Foreskin melanocyte (primary cell): ENCODE measurements at places on chromosomes 2 and 18.
A peak's percentile ranks its signal among the peaks of the same experiment; 100 is the strongest.

DNA sequence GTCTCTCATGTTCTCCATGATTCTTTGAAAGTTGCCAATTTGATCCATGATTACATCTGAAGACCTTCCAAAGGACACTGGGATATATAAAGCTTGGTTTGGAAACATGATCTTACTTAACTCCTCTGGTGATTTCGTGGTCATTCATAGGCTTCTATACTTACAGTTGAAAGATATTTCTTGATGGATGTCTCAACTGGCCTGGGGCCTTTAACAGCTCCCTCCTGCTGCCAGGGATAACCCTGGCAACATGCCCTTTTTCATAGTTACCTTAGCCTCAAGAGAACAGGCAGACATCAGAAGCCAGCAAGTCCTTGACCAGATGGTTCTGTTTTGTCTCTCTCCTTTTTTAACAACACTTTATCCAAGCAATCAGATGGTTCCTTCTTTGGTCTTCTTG is 23.5 kb upstream of the MFF start:
- no peak for DNase-seq

- DNase-seq: no peak
These were observed 205.9 kb upstream of the SLC39A10 start for GRCh38 chr2:195451160-195451559.

GRCh38 chr2:43067254-43068040 is 159.0 kb downstream of the ZFP36L2 start:
- DNase-seq: no peak

- DNase-seq: no peak
These were observed 142.7 kb downstream of the ACKR3 start for GRCh38 chr2:236712304-236712703.

- DNase-seq: peak; percentile 19
These were observed 302 bp downstream of the TXNL4A start for GRCh38 chr18:79988071-79988450.

DNA sequence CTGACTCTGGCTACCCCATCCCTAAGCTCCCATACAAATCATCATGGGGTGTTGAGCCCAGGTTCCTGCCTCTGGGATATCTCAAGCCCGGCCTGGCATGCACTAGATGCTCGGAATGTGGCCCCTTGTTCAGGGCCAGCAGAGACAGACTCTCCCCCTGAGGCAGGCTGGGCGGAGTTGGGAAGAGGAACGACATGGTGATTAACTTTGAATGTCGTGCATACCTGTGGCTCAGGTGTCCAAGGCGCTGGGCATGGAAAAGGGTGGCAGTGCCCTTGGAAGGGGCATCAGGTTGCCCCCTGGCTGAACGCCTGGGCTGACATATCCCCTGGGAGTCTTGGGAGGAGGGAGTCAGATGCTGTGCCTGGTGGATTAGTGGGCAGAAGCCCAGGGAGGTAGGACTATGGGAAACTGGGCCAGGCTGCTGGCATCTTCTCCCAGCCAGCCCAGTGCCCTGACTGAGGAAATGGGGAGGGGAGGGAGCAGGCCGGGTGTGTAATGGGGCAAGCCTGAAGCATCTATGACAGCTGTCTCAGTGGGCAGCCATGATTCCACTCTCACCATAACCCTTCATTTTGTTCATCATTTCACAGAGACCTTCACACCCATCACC is 57.8 kb upstream of the OTOF start:
- no peak for DNase-seq

- no peak for DNase-seq
These were observed 121.1 kb upstream of the ACAA2 start for GRCh38 chr18:49934457-49934856.

GRCh38 chr2:134623796-134624195 is 95.0 kb downstream of the TMEM163 start:
- DNase-seq: no peak

DNA sequence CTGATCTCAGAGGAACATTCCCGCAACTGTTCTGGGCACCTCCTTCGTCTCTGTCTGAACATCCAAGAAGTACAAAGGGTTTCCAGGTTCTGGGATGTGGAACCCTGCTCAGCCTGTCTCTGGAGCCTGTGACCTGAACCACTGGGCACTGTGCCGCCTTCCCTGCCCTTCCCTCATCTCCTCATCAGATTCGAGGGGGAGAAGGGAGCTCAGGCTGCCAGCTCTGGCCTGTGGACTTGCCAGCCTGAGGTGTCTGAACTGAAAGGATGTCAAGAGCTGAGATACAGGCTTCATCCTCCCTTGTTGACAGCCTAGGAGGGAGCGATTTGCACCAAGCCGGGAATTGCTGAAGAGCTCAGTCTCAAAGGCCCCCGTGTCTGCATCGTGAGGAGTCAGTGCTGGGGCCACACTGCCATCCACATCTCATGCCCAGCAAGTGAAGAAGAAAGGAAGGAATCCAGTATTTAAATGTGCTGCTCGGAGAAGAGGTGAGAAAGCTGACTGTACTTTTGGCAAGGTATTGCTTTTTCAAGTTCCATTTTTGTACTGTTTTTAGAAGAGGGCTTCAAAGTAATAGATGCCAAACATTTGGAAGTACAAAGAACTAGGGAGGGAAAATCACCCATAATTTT is 12.6 kb downstream of the NEU2 start:
- no peak for DNase-seq

DNA sequence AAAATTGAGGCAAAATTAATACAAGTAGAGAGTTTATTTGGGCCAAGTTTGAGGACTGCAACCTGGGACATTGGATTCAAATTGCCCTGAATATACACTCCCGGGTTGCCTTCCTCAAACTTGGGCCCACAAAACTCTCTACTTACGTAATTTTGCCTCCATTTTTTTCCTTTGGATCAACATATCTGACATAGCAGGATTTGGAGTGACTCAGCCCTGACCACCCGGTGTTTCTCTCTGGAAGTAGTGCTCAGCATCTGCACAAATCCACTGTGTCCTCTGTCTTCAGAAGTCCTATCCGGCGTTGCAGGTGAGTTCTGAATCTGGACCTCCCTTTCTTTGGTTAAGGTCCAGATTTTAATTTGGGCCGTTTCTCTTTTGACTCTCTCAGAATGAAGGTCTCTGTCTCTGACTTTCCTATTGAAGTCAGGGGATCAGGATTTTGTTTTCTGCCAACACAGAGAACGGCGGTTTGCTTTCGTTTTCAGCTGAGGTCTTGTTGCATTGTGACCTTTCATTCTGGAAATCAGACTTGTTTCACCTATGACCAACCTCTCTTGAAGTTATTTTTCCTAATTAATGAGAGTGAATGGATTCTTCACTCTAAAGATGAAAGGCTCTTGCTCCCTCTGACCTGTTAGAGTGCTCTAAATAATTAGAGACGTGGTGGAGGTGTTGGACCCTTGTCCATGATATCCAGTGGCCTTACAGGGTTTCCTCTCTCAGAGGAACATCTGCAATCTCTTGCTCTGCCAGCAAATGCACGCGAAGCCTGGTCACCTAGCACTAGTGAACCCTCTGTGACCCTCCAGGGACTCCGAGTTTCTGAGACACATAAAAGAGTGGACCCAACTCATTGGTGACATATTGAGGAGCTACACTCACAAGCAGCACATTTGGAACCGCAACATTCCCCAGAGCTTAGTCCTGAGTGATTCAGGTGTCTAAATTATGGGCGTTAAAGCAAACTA is 13.6 kb downstream of the TCF23 start:
- no peak for DNase-seq

DNA sequence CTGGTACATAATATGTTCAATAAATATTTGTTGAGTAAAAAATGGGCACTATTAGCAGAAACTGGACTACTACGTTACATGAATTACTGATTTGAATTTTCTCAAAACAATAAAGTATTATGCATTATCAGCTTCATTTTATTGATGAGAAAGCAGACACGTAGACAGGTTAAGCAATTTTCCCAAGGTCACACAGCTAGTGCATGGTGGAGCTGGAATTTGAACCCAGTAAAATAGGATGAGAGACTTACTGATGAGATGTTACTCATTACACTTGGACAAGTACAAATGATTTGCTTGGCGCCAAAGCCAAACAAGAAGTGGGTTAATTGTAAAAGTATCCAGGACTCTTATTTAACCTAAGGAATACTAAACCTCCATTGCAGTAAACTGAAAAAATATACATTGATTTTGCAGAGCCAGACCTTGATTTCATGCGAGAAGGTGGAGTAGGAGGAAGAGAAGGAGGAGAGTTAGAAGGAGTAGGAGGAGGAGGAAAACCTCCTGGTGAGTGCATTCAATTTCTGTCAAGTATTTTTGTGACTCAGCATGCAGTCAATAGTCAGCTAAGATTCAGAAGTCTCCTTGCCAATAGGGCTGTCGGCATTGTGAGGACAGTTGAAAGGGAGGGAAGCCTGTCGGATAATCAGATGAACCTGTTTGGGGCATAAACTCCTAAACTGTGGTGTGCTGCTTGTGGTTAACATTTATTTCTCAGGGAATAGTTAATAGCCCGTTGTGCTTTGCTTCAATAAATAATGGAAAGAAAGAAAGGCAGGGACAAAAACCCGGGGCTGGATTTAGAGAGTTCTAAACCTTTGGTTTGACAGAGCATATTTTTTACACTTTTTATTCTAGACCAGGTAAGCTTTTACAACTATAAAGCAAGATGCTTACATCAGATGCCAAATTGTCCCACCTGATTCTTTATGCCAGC is 77.0 kb upstream of the TACR1 start:
- DNase-seq: no peak

DNA sequence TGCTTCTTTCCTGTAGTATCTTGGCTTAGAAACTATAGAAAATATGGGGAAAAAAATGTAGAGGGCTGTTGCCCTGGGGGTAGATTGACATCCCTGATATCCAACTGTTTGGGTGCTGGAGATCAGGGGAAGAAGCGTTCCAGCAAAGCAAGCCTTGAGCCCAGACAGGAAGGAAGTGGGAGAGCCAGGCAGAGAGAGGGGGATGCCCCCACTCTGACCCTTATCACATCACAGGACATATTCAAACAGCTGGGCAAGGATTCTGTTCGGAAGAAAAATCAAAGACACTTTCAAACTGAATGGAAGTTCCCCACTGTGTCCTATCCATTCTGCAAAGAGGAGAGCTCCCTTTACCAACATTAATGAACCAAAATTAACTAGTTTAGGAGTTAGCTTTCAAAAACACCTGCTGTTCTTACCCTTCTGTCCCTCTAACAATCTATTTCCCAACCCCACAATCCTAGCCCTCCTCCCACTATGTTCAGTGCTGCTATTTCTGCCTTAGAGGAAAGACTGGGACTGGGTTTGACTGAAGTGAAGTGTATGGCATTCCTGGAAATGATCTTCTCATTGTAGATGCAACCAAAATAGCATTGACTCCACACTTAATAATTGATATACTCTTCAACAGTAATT is 16.9 kb upstream of the KCNG3 start:
- peak; percentile 62 for DNase-seq

DNA sequence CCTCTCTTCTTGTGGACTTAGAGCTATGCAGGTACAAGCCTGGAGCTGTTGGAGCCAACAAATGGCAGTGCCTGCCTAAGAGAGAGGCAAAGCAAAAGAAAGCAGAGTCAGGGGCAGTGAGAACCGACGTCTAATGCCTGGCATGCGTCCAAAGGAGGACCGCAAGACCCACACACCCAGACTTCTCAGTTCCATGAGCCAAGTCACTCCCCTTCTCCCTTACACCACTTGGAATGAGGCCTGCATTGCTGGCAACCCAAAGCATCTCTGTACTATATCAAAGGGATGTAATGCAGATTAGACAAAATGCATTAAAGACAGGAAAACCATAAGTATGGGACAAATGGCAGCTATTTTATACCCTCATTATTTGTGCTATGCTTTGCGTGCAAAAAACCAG is 49.9 kb upstream of the RNU4ATAC start:
- peak; percentile 42 for DNase-seq

DNA sequence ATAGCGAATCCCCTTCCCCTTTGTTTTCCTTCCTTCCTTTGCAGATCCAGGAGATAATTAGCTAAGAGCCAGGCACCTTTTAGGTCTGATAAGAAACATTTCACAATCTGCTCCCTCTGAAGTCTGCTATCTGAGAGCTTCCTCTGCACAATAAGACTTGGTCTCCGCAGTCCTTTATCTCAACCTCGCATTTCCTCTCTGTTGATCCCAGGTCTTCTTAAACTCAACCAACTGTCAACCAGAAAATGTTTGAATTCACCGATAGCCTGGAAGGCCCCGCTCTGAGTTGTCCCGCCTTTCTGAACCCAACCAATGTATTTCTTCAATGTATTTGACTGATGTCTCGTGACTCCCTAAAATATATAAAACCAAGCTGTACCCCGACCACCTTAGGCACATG is 78.4 kb upstream of the CTDP1 start:
- no peak for DNase-seq

- DNase-seq: peak; percentile 13
These were observed 48.7 kb downstream of the TRIP12 start for GRCh38 chr2:229873123-229873581.

DNA sequence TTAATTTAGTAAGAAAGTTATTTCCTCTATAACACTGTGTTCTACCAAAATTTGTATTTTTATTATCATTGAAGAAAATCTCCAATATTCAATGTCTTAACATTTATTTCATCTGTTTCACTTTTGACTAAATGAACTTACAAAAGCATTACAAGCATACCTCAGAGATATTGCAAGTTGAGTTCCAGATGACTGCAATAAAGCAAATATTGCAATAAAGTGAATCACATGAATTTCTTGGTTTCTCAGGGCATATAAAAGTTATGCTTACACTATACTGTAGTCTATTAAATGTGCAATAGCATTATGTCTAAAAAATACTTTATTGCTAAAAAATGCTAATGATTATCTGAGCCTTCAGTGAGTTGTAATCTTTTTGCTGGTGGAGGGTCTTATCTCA is 78.3 kb downstream of the TTC32 start:
- no peak for DNase-seq

- DNase-seq: no peak
These were observed 219.2 kb upstream of the UBE2E3 start for GRCh38 chr2:180761224-180761623.

DNA sequence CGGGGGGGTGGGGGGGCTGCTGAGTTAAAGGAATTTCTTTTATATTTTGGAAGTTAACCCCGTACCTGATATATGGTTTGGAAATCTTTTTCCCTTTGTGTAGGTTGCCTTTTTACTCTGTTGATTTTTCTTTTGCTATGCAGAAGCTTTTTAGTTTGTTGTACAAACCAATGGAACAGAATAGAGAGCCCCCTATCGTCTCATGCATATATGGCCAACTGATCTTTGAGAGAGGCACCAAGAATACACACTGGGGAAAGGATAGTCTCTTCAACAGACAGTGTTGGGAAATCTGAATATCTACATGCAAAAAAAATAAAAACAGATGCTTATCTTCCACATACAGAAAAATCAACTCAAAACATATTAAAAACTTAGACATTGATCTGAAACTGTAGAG is 647.8 kb upstream of the KLHL29 start:
- DNase-seq: no peak

GRCh38 chr2:239039479-239039861 is 191.6 kb downstream of the TWIST2 start:
- no peak for DNase-seq

- DNase-seq: no peak
These were observed 95.5 kb downstream of the MTCL1 start for GRCh38 chr18:8800876-8801262.
